ENCODE measurements at places on chromosomes 11 and 22.

GRCh38 chr11:120391292-120391691, 55.1 kb downstream of the ARHGEF12 start:
- DNase-seq: no peak

DNA sequence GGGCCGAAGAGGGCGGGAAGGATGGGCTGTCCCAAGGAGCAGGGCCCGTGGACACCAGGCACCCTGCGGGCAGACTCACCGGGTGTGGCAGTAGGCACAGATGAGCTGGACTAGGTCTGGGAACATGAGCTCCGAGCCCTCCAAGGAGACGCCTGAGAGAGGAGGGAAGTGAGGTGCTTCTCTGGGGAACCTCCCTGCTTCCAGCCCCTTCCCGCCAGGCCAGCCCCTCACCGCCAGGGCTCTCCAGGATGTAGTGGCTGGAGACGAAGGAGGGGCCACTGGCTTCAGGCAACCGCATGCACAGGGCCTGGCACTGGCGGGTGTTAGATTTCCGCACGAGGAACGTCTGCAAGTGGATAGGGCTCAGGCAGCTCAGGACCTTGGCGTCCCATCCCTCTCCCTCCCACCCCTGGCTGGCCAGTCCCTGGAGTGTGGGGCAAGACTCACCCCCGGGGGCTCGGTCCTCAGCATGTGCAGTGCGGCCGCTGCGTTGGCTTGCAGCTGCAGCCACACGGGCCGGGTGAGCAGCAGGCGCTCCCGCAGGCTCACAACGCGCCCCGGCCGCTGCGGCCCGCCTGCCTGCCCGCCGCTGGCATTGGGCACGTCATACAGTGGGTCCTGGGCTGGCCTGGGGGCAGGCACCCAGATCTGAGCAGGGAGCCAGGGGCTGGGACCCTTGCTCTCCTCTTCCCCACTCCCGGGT, 552 bp downstream of the RIN1 start:
- no peak for DNase-seq

- no peak for DNase-seq
Measured at GRCh38 chr11:95716266-95716665, 73.3 kb downstream of the FAM76B start.

DNA sequence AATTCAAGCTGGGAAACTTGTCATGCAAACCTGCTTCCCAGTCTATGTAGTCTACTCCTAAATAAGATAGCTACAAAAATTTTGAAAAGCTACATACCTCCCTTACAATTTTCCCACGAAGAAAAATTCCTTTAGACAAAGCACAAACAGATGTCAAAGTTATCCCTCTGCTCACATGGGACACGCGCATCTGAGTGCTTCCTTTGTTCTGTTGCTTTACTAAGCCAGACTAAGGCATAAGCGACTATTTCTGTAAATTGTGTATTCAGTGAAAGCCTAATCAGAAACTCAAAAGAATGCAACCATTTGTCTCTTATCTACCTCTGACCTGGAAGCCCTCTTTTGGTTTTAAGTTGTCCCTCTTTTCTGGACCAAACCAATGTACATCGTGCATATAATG, 583.7 kb upstream of the B3GAT1 start:
- no peak for DNase-seq

DNA sequence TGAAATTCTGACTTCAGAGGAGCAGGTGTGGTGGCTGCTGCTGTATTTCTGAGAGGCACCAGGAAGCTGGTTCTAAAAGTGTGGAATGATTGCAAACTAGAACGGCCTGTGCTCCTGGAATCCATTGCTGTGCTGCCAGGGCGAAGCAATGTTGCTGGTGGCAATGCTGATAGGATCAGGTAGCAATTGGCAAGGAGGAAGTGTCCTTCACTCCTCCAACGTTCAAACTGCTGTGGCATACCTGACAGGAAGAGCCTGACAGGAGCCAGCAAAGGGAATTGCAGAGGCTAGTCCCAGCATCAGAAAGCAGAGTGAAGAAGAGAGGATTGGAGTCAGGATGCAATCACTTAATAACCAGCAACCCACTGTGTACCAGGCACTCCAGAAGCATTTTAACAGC, 118.2 kb downstream of the FAR1 start:
- DNase-seq: no peak

DNA sequence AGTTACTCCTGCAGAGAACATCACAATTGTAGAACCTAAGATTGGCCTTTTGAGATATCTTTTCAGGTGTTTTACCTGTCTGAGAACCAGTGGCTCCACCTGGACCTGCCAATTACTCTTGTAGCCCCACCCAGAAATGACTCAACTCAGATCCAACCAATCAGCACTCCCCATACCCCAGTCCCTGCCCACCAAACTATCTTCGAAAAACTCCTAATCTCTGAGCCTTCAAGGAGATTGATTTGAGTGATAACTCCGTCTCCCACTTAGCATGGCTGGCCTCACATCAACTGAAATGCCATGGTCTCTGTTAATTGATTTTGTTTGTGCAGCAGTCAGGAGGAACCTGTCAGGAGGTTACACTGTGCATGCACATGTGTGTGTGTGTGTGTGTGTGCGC, 103.6 kb downstream of the MTNR1B start:
- no peak for DNase-seq

DNA sequence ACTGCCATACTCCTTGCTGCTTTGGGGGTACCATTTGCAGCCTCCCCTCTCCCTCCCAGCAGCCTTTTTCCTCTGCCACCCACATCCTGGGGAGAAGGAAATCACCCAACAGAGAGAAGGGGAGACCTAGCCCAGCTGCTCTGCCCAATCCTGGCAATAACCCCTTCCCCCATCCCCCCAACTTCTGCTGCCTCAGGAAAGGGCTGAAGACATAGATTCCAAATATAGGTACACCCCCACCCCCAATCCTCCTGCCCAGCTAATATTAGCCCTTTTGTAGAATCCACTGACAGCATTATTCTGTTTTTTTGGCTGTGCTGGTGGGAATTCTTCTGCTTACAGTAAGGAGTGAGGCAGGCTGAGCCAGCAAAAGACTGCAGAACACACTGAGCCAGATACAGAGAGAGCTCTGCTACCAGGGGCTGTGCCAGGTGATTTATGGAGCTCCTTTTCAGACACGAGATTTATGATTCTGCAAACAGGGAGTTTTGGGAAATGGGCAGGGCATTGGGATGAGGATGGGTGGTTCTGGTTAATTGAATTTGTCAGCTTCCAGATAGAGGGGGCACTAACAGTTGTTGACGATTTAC, 164.0 kb downstream of the TENM4 start:
- DNase-seq: no peak

DNA sequence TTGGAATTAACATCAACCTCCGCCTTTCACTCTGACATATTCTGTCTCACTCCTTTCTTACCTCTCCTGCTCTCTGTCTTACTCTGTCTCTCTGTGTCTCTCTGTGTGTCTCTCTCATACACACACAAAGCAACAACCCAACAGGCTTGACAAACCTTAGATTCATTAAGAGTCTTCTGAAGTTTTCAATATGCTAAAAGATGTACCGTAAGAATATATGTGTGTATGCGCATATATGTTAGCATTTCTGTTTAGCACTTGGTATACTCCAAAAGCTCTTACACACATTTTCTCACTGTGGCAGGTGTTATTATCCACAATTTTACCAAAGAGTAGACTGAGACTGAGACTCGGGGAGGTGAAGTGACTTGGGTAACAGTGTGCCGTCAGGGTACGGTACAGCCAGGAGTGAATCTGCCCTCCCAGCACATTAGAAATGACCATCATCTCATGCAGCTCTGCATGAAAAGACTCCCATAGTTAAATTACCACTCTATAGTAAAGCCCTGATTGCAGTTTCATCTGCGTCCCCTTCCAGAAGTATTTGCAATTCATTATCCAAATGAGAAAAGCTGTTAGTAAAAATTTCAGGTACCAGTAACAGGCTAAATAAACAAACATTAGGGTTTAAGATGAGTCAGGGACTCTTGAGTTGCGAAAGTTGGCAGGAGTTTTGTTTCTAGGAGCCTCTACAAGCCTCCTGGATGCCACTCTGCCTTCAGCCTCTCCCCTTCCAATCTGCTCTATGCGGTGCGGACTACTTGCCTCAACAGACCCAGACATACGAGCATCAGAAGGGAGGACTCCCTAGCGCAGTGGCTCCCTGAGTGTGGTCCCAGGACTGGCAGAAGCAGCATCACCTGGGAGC, 195.2 kb upstream of the TMEM45B start:
- no peak for DNase-seq

DNA sequence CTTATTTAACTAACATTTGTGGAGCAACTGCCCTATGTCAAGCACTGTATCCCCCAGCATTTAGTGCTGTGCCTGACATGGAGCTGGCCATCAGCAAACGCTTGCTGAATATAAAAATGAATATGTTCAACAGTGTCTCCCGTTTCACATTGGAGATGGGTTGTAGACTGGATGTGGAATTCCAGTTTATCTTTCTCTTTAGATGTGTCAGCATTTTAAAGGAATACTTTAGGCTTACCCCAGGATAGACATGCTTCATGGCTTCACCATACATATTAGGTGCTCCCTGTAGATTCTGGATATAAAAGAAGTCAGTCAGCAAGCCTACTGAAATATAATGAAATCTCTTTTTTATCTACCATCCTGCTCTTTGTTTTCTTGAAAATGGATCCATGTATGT, 21.3 kb upstream of the TPH1 start:
- DNase-seq: no peak

- no peak for DNase-seq
Measured at GRCh38 chr11:117572671-117573070, 224.3 kb downstream of the DSCAML1 start.

GRCh38 chr11:3200388-3201111, 18.1 kb downstream of the MRGPRG start:
- DNase-seq: no peak

GRCh38 chr22:25582946-25583345, 18.5 kb downstream of the GRK3 start:
- no peak for DNase-seq

DNA sequence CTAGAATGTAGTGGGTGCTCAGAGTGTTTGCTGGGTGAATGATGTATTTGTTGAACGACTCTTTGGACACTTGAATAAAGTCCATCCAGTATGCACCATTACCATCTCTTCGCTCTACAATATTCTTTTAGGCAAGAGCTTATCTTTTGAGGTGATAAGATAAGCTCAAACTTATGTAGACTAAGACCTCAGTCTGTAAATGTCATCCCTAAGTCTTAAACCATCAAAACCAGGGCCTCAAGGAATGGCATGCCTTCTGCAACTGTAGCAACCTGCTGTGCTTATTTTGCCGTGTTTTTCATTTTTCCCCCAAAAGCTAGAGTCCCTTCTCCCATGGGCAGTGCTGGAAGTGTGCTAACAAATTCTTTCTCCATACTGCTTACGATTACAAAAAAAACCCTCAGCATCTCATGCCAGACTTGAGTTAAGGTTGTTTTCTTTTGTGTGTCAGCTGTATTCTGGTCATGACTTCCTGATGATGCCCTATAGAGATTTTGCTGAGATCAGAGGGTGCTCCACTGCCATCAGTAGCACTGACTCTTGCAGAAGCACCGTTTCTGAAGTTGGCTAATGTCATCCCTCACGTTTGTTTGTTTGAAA, 27.8 kb downstream of the LIMK2 start:
- DNase-seq: no peak

DNA sequence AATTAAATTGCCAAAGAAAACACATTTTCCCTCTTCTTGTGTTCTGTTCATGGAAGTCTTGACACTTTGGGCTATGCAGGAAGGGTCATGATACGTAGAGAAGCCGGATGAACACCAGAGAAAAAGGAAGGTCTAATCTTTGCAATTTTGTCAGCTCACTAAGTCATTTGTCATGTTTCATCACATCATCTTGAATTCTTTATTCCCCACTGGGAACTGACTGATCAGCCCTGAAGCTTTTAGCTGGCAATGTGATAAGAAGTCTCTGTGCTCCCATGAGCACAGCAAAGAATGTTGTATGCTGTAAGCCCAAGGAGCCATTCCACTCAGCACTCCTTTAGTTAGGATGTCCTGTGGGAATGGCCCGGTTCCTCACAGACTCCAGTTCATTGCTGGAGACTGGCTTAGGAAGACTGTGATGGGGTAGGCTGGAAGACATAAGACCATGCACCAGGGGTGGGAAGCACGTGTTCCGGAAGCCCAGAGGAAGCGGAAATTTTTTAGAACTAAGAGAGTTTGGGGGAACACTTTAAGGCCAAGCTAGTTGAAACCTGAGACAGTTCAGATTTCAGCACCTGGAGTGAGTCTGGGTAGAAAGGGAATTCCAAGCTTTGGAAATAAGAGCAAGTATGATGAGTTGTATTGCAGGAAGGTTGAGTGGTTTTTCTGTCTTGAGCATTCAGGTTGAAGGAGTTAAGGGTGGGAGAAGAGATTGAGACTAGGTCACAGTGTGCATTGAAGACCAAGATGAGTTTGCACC, 306.7 kb upstream of the MTNR1B start:
- no peak for DNase-seq

GRCh38 chr11:75338516-75339208, 12.8 kb downstream of the ARRB1 start:
- no peak for DNase-seq

GRCh38 chr11:76526878-76527277, 82.1 kb downstream of the EMSY start:
- DNase-seq: no peak

DNA sequence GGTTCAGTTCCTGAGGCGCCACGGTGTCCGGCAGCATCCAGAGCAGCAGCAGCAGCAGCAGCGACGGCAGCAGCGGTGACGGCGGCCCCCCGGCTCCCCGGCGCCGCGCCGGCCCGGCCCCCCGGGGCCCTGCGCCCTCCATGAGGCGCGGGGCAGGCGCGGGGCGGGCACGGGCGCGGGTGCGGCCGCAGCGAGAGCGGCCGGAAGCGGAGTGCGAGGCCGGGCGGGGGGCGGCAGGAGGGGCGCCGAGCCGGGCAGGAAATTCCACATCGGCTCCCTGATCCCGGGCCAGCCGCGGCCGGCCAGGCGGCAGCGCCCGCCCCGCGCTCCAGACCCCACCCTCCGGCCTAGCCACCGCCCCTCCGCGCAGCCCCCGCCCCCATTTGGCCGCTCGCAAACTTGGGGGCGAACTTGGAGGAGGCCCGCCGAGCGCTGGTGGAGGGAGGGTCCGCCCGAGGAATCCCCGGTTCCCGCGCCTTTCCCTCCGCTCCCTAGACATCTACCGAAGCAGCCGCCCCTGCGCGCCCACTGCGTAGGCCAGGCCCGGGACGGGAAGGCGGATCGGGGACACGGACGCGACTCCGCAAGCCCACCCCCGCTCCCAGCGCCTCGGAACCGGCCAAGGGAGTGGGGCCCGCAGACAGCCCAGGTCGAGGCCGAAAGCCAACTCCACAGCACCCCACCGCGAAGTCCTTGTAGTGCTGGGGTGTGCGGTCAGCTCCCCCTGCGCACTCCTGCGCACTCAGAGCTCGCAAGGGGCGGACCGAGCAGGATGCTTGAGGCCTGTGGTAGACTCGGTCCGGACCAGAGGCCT, at the start of gene SCARF2:
Gene SCARF2, minus strand, starts transcription at position 213 of the 814 bp plus-strand sequence. Its CDS starts 71 bp downstream, at position 142.
- DNase-seq: no peak

Data from GDM1 (cell line).